ENCODE measurements at places on chromosomes 3 and 15.

DNA sequence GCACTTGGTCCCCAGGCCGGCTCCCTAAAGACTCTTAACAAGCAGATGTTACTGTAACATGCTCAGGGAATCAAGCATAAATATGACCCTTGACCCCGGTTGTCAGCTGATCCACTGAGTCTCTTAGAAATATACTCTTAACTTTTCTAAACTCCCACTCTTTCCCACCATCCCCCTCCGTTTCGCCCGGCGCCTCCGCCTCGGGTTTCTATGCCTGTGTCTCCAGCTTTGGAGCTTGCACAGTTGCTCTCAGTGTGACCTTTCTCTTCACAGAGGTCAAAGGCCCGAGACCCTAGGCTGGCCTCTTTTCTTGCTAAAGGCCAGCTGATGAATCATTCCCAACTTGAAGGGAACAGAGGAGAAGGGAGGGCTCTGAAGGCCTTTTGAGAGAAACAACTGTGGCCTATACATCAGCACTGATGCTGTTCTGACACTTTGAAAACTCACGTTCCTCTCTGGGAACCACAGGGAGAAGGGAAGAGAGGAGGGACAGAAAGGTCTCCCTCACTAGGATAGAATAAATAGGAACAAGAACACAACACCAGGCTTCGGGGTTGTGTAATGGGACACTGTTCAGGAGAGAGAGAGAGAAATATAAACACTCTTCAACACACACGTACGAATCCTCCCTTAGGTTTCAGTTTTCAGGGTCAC, 484.5 kb upstream of the NR2F2 start:
- no peak for DNase-seq

DNA sequence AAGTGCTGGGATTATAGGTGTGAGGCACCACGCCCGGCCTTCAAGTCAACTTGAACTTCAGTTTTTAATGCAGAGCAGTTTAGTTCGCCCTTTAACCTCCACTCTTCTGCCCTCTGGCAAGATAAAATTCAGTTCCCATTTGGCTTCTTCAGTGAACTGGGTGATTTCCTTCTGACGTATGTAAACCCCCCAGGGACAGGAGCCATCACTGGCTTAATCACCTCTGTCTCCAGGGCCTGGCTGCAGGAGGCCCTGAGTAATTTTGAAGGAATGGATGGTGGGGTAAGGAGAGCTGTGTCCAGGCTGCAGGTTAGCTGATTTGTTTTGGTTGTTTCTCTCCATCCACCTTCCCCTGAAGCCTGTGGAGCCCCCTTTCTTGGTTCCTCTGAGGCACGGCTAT, 11.9 kb downstream of the MCM2 start:
- DNase-seq, result no peak

GRCh38 chr15:89024418-89024817, 63.8 kb upstream of the ABHD2 start:
- no peak for DNase-seq

GRCh38 chr3:50594253-50594785, 17.3 kb downstream of the CISH start:
- DNase-seq, result no peak

DNA sequence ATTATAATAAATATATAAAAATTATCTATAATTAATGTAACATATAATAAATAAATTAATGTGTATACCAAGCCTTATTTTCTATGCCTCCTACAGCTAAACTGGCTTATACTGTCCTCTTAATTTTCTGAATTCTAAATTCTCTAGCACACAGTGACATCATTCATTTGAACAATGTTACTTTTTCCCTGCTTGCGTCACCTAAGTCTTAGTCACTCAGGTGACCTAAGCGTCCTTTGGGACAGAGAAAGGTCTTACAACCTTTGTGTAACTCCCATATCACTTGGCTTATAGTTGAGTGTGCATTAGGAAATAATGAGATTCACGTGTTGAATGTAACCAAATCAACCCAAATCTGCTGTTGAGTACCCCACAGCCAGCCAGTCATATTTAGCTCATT, 48.5 kb upstream of the KCNMB2 start:
- DNase-seq, result no peak

GRCh38 chr15:90623854-90624253, 93.3 kb upstream of the BLM start:
- no peak for DNase-seq

- DNase-seq, result no peak
Measured at GRCh38 chr3:147360051-147360439, 46.3 kb downstream of the ZIC4 start.

- no peak for DNase-seq
Measured at GRCh38 chr15:73485372-73485771, 42.4 kb downstream of the REC114 start.

- no peak for DNase-seq
Measured at GRCh38 chr3:114687151-114687550, 393.3 kb downstream of the TIGIT start.

All from fibroblast of skin of left biceps (primary cell).